NCI-H1436 (cell line): ENCODE measurements at places on chromosomes 11 and 22.

- DNase-seq: no peak
These were observed 28.5 kb upstream of the PAK1 start for GRCh38 chr11:77502346-77502905.

DNA sequence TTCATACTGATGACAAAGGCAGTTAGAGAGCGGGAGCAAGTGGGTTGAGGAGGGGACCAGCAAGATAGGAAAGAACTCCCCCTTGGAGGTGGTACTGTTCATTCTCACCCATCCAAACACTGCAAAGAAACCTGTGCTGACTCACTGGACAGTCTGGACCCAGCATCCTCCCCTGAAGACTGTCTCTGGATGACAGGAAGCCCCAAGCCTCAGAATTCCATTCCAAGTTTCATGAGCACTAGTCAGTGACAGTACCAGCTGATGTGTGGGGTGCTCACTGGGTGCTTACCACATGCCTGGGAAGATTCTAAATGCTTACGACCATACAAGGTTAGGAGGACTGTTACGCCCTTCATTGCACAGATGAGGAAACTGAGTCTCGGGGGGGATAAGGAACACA lies 160.9 kb downstream of the IGLL1 start:
- no peak for DNase-seq

DNA sequence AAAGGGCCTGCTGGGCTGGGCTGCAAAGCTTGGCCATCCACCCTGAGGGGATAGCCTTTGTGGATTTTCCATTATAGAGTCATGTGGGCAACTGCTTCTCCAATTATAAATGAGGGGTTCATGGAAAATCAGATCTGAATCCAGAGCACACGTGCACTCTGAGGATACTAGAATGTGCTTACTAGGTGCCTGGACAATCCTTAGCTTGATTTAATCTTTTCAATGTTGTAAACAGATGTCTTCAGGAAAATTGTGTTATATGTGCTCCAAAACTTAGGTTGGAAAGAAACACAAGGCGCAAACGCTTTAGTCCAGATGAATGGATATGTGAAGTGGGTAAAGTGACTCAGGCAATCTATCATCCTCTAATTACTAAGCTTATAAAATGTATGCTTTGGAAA lies 92.0 kb downstream of the SLC17A6 start:
- no peak for DNase-seq

- no peak for DNase-seq
These were observed 345.6 kb downstream of the DLG2 start for GRCh38 chr11:85281550-85281949.

GRCh38 chr11:90493379-90493778 lies 270.5 kb upstream of the CHORDC1 start:
- DNase-seq: no peak
